ENCODE measurements at places on chromosomes 6 and 20.

- DNase-seq, result no peak
Observed at GRCh38 chr20:17666481-17666880, 15.6 kb downstream of the RRBP1 start.

DNA sequence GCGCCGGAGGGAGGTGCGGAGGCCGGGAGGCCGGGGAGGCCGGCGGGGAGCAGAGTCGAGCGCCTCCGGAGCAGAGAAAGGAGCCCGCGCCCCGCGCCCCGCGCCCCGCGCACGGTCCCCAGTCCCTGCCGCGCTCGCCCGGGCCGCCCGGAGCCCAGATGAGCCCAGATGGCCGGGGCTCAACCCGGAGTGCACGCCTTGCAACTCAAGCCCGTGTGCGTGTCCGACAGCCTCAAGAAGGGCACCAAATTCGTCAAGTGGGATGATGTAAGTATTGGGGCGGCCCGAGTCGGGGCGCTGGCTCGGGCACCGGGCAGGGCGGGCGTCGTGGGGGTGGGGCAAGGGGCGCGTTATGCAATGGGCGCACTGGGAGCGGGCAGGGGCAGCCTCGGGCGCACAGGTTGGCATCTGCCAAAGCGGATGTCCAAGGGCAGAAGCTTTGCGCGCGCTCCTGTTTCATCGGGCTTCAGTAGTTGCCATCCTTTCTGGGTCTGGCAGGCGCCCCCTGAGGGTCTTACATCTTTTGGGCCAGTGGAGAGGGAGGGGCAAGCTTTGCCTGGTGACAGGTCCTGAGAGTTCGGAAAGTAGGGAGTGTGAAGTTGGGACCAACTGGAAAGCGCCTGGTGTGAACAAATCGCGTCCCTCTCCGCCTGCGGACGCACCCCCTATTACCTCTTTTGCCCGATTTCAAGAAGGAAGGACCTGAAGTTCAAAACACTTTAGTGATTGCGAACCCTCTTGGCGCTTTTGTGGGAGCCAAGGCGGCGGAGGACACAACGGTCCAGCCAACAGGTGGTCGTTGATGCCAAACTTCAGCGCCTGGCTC is 631 bp downstream of the PLCB1 start:
- DNase-seq, result no peak

DNA sequence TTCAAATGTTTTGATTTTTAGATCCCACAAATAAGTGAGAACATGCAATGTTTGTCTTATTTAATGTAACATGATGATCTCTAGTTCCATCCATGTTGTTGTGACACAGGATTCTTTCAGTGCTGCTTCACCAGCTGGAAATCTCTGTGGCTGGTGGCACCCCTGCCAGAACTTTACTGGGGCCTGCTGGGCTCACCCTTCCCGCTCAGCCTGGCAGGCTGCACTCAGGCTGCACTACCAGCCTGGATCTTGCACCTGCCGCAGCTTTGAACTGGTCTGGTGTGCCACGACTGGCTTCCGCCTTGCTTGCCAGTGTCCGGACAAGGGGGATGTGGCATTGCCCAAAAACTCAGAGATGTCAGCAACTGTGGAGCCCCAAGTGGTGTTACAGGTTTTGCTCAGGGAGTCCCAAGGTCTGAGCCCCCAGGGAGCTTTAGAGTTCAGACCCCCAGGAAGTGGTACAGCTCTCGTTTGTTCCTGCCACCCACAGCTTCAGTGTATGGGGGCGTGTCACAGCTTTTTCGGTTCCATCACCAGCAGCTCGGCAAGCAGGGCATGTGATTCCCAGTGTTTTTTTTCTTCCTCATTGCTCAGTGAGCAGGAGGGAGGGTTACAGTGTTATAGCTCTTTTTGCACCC is 72.3 kb upstream of the SYNCRIP start:
- DNase-seq, result no peak

DNA sequence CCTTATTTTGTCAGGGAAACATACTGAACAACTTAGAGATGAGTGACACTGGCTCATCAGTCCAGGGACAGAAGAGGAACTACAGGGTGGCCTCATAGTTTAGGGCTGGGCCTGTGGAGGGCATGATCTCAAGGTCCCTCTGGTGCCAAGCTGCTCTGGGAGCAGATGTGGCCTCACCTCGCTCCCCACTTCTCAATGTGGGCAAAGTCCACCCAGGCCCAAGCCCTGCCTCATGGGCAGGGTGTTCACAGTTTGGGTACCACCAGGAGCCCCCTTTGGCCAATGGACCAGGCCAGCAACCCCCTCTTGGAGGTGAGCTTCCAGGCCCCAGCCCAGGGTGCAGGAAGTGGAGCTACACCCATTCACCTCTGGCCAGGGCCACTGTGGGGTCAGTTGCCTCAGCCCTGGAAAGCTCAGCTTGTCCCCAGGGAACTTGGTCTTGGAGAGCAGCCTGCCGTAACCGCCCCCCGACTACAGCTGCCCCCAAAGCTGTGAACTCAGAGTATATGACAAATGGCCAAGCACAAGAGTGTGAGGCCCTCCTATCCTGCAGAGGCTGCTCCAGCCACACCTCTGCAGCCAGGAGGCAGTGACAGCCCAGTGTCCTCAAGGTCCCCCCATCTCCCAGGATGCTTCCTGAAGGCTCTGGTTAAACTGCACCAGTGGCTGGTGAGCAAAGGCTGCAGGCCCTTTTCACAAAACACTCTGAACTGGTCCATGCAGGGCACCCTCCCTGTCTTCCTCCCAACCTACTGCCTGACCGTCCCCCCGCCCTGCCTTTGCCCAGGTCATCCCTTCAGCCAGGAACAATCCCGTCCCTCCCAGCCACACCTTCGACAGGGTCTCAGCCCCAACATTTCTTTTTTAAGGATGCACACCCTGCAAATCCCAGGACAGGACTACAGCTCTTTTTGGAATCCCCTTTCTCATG is 3.6 kb downstream of the ADISSP start:
- no peak for DNase-seq

DNA sequence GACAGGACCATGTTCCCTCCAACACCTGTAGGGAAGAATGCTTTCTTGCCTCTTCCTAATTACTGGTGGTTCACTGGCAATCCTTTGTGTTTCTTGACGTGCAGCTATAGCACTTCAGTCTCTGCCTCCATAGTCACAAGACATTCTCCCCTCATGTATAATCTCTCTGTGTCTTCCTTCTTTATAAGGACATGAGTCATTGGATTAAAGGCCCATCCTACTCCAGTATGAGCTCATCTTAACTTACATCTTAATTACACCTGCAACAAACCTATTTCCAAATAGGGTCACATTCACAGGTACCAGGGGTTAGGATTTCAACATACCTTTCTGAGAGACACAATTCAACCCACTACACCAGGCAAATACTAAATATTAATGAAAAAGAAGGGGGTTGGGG is 213.6 kb downstream of the RNGTT start:
- no peak for DNase-seq

DNA sequence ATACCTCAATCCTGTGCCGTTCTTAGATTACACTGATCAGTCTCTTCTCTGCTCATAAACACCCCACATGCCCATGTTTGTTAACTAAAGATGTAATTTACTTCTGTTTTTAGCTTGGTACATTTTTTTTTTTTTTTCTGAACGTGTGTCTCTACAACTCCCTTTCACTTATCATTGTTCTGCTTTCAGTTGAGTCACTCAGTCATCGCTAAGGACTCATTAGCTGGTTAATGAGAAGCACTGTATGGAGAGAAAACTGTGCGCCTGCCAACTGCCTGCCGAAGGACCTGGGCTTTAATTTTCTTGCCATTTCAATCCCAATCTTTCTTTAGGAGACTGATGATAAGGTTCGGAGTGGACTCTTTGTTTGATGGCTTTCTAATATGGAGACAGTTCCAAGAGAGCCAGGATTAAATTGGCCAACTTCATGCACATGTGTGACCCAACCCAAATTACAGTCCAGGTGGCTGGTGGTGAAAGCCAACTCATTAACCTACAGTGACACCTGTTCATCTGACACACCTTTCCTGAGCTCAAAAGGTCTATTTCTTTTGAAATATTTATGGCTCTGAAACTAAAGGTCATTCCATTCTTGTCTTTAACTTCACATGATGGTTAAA is 334.1 kb downstream of the BCKDHB start:
- no peak for DNase-seq

- DNase-seq, result no peak
Observed at GRCh38 chr6:21596145-21596948, 2.8 kb downstream of the SOX4 start.

GRCh38 chr6:70819646-70820045 is 137.2 kb downstream of the B3GAT2 start:
- DNase-seq, result no peak

DNA sequence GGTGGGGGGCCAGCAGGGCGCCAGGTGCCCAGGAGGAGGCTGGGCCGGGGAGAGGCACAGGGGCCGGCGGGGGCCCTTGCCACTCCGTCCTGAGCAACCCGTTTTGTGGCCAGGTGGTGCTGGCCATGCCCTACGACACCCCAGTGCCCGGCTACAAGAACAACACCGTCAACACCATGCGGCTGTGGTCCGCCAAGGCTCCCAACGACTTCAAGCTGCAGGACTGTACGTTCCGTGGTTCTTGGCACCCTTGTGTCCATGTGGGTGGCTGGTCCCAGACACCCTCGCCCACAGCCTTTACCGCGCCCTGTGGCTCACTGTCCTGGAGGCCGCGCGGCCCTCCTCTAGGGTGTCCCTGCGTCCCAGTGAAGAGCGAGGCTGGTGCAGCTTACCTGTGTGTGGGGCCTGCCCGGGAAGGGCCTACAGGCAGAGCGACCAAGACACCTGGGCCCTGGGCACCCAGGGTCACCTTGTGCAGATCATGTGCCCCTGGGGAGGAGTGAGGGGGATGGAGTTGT is 28.7 kb downstream of the PYGB start:
- DNase-seq, result no peak

DNA sequence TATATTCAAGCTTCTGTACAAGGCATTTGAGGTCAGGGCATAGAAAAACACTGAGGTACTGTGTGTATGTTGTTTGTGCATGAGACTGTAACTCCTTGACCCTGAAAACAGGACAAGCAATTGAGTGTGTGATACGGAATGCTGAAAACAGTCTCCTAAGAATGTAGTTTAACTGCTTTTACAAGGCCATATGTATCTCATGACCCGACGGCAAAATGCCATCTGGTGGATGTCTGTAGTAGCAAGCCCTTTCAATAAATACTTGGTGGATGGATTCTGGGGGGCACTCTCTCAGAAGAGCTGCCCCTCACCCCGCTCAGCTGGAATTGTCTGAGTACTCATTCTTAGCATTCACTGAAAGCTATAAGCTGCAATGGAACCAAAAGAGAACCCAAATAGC is 69.3 kb upstream of the EYS start:
- no peak for DNase-seq

All from activated T-helper 1 cell treated with Interleukin-2 at 50 U/mL for 16 hours (primary cell).